ENCODE measurements at places on chromosomes 13 and 19.

DNA sequence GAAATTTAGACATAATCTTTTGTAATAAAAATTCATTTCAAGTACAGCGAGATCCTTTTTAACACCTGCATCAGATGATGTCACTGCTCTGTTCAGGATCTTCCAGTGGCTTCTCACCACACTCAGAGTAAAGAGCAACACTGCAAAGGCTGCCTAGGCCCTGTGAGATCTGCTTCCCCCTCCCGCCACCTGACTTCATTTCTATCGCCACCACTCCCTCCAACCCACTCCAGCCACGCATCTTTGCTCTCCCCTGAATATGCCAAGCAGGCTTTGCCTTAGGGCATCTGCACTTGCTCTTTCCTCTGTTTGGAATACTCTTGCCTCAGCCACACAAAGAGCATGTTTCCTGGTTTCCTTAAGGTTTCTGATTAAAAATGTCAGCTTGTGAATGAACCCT is 58.3 kb downstream of the MBNL2 start:
- no peak for DNase-seq

- DNase-seq, result no peak
These were observed 606 bp downstream of the ERCC1 start for GRCh38 chr19:45423033-45423588.

DNA sequence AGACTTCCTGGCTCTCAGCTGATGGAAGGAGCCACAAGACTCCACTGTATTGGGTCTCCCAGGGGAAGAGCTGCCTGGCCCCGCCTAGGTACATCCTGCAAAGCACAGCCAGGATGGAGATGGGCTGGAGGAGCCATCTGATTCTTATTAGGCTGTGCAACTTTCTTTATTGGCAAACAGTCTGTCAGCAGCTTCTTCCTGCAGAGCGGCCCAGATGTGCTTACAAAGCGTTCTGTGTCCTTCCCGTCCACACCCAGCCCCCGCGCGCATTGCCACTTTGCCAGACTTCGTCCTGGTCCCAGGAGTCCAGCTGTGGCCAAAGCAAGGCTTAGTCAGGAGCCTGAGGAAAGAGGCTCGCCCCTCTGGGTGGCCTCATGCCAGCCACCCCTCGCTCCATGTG is 409.3 kb downstream of the ZNF536 start:
- DNase-seq, result no peak

DNA sequence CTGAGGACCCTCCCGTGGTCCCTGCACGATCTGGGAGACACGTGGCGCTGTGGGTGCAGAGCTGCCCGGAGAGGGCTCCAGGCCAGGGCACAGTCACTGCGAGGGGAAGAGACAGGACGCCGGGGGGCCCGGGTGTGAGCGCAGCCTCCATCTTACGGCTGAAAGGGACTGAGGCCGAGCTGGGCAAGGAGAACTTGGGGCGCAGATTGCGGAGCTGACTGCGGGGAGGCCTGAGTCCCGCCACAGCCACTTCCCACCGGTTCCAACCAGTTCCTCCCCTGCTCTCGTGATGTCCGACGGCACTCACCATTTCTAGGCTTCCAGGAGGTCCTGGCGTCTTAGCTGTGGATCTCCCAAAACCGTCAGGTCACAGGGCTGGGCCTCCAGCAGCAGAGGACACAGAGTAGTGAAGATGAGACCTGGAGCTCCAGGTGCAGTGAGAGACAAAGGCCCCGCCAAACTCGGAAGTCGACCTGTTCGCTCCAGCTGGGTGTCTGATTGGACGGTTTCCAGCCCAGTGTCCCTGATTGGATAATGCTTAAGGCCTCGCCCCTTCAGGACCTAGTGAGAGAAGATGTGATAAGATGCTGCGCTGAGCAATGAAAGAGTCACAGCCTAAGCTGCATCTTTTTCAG is 4.8 kb upstream of the ZNF253 start:
- no peak for DNase-seq

- no peak for DNase-seq
These were observed 7.2 kb downstream of the PHF11 start for GRCh38 chr13:49502954-49503353.

DNA sequence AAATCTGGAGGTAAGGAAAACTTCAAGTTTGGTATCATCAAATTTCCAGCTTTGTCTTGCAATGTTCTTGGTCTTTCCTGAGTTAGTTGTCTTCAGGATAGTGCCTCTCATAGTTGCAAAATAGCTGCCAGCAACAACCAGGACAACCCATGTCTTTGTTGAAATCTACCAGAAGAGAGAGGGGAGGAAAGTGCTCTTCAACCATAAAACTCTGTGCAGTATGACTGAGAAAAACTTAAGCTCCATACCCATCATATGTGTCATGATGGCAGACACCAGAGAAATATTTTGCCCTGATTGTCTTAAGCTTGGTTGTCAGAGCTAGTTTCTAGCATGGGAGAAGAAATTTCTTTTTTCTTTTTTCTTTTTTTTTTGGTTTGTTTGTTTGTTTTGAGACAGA is 103.3 kb downstream of the SPRY2 start:
- DNase-seq, result no peak

GRCh38 chr19:57241176-57241575 is 744 bp downstream of the ZNF805 start:
- no peak for DNase-seq

Data from activated T-helper 1 cell treated with anti-CD3 and anti-CD28 coated beads, Interleukin-12 subunit alpha, Interleukin-12 subunit beta, Interleukin-2, Interleukin-4 antibody, amounts not matched to agents 30 ng/mL and 10 ng/mL and 1 ng/mL, durations not matched to agents 14 hours and 24 hours and 36 hours (primary cell).